ENCODE measurements at places on chromosomes 7 and 10.
A peak's percentile ranks its signal among the peaks of the same experiment; 100 is the strongest.

DNA sequence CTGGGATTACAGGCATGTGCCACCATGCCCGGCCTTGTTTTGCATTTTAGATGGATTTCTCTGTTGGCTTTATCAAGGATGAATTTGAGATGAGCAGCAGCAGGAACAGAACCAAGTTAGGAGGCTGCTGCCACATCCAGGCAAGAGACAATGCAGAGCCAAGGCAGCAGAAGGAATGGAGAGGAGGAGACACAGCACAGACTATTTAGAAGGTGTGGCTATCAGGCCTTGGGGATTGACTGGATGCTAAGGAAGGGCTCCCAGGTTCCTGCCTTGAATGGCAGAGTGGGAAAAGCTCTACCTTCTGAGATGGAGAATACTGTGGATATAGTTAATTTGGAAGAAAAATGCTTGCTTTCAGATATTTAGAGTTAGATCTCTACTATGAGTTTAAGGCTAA is 484.7 kb upstream of the C7orf33 start:
- no peak for DNase-seq

- no peak for DNase-seq
Observed at GRCh38 chr10:35993591-35994515, 351.8 kb upstream of the FZD8 start.

GRCh38 chr10:114806562-114807391 is 14.8 kb upstream of the FHIP2A start:
- DNase-seq = no peak

GRCh38 chr7:157347217-157347904 is 10.6 kb downstream of the DNAJB6 start:
- peak; percentile 18 for DNase-seq

GRCh38 chr7:102208826-102209225 is 77.8 kb upstream of the SH2B2 start:
- peak; percentile 28 for DNase-seq

DNA sequence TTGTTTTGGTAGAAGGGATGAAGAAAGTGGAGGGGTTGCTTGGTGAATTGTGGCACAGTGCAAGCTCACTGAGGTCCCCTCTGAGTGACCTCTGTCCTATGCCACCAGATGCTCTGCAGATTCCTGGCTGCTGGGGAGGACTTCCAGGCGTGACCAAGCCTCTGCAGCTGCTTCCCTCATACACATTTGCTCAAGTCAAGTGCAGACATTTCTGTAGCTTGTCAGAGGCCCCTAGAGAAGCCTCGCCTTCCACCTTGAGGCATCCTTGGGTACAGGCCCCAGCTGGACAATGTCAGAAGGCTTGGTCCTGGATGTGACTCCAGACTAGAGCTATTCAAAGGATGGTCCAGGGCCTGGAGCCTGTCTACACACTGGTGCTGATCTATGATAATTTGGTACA is 464.2 kb downstream of the PLXNA4 start:
- no peak for DNase-seq

GRCh38 chr10:75611993-75612372 is 180.6 kb downstream of the LRMDA start:
- no peak for DNase-seq

- DNase-seq = peak; percentile 10
Observed at GRCh38 chr7:131231381-131232220, 96.1 kb upstream of the MKLN1 start.

- no peak for DNase-seq
Observed at GRCh38 chr7:8338206-8338605, 76.2 kb upstream of the ICA1 start.

DNA sequence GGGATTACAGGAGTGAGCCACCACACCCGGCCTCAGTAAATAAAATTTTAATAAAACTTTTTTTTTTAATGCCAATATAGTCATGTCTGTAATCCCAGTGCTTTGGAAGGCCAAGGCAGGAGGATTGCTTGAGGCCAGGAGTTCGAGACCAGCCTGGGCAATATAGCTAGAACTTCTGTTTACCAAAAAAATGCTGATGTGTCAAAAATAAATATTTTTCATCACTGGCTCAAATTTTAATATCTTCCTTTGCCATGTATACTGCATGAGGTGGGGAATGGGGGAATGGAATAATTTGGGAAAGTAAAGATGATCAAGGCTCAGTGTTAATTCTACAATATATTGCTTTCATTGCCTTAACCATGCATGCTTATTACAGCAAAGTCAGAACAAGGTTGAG is 10.7 kb upstream of the RHBDD2 start:
- no peak for DNase-seq

DNA sequence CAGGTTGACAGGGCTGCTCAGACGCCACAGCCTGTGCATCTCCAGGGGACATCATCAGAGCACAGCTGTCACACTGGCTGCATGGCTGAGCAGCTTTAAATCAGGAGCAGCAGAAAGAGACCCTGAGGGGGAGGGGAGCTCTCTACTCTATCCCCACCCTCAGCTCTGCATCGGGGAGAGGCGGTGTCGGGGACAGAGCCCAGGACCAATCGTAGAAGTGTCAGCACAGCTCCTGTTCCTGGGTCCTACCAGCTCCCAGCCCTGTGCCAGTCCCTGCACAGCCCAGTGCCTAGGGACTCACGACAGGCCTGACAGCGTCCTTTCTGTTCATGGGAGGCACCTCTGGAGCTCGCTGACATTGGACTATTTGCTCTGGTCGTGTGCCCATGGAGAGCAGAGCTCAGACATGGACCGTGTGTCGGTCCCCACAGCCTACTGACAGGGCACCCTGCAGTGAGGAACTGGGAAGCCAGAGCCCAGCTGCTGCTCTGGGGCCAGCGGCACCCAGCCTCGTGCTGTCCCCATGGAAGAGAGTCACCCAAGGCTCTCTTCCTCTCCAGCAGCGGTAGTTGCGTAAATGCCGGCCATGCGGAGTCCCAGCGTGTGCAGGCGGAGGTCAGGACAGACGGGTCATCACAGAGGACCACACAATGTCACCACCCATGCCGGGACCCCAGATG is 20.4 kb upstream of the ANTXRL start:
- no peak for DNase-seq

DNA sequence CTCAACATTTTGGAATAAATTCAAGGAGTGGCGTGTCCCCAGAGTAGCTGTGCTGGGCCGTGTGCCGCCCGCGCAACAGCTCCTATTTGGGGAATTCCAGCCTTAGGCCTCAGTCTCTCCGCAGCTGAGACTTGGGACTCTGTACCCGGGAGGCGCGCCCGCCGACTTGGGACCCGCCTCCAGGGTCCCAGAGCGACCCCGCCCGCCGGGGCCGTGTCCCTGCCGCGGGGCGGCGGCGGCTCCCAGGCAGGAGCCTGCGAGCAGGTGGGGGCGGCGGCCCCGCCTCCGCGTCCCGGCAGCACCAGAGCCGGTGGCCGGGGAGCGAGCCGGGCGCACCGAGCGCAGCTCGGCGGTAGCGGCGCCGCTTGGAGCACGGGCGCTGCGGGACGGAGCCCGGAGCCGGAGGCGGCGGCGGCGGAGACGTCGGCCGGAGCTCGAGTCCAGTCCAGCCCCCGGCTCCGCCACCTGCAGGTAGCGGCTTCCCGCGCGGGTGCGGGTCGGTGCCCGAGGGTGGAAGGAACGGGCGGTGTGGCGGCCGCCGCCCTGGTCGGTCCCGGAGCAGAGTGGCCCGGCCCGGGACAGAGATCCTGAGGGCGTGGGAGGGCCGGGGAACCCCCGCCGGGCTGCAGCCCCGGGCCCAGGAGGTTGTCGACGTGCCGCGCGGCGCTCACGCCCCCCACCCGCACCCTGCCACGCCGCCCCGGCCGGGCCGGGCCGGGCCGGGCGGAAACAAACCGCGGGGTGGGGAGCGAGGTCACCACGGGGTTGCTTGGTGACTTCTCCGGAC is at the start of gene WIPF3:
WIPF3 (plus strand) TSS at position 301 of the 787 bp plus-strand sequence. CDS start 28,217 bp downstream, outside the sequence.
- DNase-seq = peak; percentile 40

DNA sequence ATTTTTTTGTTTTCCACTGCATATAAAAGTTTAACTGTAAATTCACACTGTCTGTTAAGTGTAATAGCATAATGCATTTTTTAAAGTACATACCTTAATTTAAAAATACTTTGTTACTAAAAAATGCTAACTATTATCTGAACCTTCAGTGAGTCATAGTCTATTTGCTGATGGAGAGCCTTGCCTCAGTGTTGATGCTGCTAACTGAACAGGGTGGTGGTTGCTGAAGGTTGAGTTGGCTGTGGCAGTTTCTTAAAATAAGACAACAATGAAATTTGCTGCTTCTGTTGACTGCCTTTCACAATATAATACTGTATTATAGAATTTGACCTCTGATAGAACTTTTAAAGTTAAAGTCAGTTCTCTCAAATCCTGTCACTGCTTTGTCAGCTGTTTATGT is 72.3 kb upstream of the GATAD1 start:
- DNase-seq = no peak

DNA sequence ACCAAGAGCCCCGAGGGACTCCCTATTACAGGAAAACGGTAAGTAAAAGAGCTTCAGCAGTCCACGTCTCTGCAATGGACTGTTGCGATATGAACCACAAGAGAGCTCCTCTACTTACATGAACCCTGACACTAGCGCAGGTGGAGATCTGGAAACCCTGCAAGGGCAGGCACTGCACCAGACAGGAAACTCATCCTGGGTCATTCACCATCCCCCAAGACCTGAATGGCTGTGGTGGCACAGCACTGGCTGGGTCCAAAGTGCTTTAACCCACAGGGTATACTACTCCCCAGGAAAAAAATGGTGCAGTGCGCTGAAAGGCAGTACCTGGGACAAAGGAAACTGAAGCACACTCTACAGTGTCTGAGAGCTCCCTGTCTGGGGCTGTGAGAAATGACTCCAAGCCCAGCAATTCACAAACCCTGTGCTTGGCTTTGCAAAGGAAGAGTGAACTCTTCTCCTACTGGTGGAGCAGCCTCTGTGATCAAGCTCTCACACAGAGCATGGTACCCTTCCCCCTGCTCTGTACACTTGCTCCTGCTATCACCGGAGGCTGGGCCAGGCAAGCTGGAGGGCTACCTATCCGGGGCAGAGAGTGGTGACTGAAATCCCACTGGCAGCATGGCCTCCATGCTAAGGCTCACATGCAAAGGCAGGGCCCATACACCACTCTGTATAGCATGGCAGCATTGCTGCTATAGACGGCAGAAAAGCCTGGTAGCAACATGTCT is 44.9 kb downstream of the HIBADH start:
- no peak for DNase-seq

DNA sequence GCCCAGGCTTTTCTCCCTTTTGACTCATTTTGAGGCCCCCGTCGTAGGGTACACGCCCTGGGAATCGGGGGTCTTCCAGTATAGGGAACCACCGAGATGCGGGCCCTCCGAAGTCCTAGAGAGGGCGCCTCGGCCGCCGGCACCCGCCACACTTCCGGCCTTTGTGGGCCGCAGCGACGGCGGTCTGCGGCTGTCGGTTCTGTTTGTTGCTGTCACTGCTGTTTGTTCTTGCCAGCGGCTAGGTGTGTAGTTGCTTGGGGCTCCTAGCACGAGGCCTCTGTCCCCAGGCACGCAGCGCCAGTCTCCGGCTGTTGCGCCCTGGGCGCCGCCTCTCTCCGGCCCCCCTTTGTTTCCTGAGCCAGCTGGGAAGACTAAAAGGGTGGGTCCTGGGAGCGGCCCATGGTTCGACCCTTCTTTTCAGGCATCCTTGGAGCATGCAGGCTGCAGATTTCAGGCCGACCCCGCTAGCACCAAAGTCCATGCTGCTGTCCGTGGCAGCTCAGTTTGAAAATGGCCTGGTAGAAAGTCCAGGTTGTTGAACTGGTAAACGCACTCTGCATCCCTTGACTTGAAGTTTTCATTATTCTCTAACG is 17.8 kb upstream of the ZKSCAN1 start:
- peak; percentile 67 for DNase-seq

DNA sequence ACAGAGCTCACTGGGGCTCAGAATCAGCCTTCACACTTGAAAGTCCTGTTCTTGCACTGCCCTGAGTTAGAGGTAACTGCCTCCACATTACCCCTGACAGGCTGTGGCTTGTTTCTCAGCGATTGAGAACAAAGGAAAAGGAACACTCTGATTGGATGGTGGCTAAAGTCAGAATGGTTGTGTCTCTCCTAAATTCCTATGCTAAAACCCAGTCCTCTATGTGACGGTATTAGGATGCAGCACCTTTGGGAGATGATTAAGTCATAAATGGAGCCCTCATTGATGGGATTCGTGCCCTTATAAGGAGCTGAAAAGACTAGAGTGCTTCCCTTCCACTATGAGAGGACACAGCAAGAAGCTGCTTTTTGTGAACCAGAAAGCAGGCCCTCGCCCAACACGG is 38.9 kb upstream of the DGKI start:
- no peak for DNase-seq

GRCh38 chr10:124493214-124493882 is 31.7 kb downstream of the LHPP start:
- DNase-seq = no peak

GRCh38 chr7:145313551-145313950 is 477.7 kb upstream of the TPK1 start:
- no peak for DNase-seq

GRCh38 chr7:101507791-101508252 is 121.3 kb downstream of the MYL10 start:
- DNase-seq = peak; percentile 35

- no peak for DNase-seq
Observed at GRCh38 chr7:78191475-78192079, 393.0 kb downstream of the PHTF2 start.

- no peak for DNase-seq
Observed at GRCh38 chr10:100650693-100651092, 94.7 kb upstream of the PAX2 start.

DNA sequence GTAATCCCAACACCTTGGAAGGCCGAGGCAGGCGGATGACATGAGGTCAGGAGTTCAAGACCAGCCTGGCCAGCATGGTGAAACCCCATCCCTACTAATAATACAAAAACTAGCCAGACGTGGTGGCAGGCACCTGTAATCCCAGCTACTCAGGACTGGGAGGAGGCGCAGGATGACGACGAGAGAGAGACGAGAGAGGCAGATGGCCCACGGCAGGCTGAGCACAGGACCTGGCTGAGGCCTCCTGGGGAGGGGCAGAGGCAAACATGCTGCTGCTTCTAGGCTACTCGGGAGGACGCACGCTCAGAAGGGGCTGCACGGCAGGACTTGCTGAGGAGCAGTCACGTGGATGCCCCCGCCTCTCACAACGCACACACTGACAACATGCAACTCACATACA is 22.4 kb downstream of the DIP2C start:
- DNase-seq = no peak

- no peak for DNase-seq
Observed at GRCh38 chr7:35289376-35289775, 35.5 kb upstream of the TBX20 start.

- DNase-seq = peak; percentile 9
Observed at GRCh38 chr7:921581-922333, 32.7 kb downstream of the ADAP1 start.

DNA sequence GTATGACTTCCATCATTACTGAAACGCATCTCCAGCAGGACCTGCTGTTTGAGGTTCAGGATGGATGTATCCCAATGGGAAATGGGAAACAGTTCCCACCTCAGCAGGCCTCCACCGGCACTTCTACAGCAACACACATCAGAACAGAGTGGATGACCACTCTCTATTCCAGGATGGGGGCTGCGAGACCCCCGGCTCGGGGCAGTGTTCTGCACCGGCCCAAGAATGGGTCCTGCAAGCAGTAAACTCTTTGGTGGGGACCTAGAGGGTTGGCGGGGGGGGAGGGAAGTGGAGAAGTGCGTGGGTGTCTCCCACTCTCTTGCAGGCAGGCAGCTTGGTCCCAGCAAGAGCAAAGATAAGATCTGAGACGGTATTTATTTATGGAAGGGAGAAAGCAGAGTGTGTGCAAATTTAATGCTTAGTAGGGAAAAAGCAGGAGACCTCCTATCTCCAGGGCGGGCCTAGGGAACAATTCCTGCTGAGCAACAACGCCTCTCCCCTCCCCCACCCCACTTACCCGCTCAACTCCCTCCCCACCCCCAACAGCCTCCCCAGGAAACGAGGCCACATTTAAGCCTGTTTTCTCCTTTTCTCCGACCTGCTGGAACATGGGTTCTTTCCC is 4.0 kb downstream of the SFMBT2 start:
- DNase-seq = no peak

GRCh38 chr10:11245510-11245909 is 227.8 kb downstream of the CELF2 start:
- no peak for DNase-seq

Data from body of pancreas (tissue), 4 donors.